ENCODE measurements at places on chromosomes 2 and 18.

GRCh38 chr18:57085371-57085770, 61.5 kb upstream of the BOD1L2 start:
- no peak for DNase-seq

- DNase-seq: no peak
Measured at GRCh38 chr2:128329607-128330006, 10.9 kb upstream of the HS6ST1 start.

DNA sequence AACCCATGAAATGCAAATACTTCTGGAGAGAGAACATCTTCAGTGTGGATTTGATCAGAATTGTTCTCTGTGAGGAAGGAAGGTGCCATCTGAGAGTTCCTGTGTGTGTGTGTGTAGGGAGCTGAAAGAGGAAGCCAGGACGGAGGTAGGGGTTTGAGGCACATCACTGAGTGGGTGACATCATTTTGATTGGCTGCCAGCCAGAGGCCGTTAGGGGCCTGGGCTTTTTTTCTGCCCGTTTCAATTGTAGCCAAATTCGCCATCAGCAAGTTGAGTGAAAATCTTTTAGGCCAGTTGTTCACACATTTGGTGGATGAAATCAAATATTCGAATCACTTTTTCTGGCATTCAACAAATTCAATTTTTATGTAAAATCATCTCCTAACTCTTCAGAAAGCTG, 48.9 kb downstream of the TSN start:
- DNase-seq: no peak

GRCh38 chr18:21894619-21895367, 154.2 kb downstream of the MIB1 start:
- no peak for DNase-seq

DNA sequence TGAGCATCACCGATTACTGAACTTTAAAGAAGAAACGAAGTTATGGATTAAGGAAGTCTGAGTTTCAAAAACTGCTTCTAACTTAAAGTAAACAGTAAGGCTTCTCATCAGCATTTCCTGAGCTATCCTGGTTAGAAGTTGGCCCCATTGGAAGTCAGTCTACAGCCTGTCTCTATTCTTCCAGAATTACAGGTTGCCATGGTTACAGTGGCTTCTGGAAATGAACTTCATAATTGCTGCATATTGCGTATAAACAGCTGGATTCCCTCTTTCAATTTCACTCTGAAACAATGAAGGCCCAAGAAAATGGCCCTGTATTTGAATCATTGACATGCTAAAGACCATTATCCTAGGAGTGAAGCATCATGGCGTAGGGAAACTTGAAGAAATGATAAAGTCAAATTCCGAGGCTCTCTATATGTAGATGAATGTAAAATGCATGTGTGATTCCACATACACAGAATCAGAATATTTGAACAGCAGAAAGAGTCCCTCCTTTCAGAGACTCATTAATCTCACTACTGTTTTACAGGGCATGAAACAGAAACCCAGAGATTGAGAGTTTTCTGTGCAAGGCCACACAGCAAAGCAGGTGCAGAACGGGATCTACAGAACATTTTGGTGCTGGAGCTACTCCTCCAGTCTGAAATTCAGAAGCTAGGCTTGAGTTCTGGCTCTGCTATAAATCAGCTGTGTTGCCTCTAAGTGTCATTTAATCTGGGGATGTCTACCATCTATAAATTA, 856.4 kb upstream of the CELF4 start:
- no peak for DNase-seq

DNA sequence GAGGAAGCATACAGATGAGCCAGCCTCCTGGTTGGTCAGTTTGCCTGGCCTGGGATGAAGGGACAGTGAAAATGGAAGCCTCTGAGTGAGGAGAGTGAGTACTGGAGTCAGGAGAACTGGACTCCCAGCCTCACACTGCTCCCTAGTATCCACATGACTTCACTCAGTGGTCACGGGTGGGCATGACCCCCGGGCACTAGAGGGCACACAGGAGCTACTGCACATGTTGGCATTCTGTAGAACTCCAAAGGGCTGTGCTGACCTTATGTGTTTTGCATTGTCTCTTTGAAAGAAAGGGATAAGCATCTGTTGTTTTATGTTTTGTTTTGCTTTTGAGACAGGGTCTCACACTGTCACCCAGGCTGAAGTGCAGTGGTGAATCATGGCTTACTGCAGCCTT, 23.7 kb downstream of the NCAPH start:
- peak; percentile 22 for DNase-seq

DNA sequence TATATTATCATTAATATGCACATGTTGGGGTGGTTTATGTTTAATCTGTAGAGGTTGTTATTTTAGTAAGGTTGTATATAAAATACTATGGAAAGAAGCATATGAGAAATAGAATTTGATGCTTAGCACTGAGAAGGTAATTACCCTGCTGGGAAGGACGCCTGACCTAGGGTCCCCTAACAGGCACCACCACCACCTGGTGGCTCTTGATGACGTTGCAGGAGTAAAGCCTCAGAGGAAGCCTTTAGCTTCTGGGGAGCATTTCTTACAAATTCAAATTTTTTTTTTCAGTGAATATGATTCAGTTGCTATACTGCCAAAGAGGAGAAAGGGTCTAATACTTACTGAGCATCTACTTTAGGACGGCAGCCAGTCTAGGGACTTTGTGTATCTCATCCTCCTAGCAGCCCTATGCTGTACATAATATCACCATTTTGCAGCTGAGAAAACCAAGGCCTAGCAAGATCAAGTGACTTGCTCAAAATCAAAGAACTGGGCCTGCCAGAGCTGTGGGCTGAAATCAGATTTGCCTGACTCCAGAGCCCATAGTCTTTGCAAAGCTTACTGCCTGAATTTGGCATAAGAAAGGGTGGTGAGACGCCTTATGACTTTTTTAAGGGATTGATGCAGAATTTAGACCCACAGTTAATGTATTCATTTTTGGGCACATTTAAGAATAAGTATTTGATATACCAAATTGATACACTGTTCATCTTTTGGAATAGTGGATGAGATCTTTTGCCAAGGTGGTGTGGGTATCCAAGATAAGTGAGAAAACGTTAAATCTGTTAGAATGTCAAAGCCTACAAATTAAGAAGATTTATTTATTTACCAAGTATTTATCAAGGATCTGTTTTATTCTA, 78.8 kb upstream of the GAREM1 start:
- DNase-seq: peak; percentile 11

- DNase-seq: no peak
Measured at GRCh38 chr18:8780227-8780626, 74.9 kb downstream of the MTCL1 start.

DNA sequence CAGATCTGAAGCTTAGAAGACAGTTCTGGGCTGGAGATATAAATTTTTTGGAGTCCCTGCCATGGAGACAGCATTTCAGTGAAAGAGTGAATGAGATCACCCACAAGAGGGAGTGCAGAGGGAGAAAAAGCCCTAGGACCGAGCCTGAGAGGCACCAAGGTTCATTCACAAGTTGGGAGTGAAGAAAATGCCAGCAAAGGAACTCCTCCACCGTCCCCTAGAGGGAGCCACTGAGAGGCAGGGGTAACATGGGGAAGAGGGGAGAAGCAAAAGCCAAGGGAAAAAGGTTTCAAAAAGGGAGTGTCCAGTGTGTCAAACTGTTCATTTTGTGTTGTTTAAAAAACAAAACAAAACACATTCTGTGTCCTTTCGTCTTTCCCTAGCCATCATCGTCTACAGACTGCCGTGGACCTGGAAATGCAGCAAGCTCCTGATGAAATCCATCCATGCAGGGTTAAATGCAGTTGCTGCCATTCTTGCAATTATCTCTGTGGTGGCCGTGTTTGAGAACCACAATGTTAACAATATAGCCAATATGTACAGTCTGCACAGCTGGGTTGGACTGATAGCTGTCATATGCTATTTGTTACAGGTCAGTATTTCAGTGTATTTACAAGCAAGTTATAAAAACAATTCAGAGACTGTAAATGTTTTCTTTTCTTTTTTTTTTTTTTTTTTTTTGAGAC, 19.1 kb downstream of the CYBRD1 start:
- DNase-seq: no peak

DNA sequence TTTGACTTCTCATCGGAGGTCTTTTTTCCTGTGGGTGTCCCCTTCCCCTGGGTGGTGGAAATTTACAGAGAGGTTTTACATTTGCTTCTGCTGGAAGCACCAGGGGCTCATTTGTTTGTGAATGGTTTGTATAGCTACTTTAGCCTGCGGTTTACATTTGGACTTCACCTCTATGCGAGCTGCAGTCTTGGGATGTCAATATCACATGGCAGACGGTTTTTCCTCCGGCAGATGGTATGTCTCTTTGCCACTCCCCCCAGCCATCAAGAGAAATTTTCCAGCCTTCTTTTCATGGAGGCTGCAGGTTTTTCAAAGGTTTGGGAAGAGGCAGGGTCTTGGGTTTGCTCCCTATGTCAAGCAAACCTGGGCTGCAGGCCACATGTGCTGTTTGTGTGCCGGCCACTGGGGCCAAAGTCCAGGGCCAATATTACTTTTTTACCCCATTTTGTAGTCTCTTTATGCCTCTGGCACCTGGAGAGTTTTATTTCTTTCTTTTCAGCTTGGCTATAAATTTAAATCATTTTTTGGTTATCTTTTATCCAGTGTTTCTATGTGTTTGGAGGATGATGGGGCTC, 23.9 kb upstream of the BOD1L2 start:
- no peak for DNase-seq

DNA sequence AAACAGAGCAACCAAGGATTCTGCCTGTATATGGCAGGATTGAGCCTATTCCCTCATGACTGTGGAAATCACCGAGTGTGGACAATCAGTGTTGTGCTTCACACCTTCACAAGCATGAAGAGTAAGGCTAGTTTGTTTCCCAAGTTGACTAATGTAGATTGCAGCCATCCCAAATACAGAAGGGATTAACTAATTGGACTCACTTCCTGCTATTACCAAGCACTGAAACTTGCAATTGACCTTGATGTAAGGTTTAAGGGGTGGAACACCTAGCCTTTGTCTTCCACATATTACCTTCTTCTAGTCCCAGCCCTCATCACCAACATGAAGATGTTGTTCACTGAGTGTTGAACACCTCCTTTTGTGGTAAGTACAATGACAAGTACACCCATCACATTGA, 120.9 kb upstream of the RND3 start:
- DNase-seq: no peak

DNA sequence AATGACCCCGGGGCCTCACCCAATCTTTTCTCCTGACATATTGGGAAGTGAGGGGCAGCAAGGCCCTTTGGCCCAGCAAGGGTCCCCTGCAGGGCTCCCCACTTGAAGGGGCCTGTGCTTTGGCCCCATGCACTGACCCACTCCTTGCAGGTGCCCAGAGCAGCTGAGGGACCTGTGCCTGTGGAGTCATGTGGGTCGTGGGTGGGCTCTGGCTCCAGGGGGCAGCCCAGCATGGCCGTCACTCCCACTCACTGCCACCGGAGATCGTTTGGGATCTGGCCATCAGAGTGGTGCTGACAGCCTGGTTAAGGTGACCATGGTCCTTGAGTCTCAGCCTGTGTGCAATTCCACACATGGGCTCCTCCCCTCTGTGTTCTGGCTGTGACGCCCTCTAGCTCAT, 31.7 kb upstream of the APCDD1 start:
- DNase-seq: no peak

- no peak for DNase-seq
Measured at GRCh38 chr2:40240070-40240469, 211.8 kb downstream of the SLC8A1 start.

- no peak for DNase-seq
Measured at GRCh38 chr18:58057291-58057965, 13.4 kb downstream of the NEDD4L start.

- DNase-seq: no peak
Measured at GRCh38 chr2:223114170-223114569, 62.2 kb downstream of the KCNE4 start.

DNA sequence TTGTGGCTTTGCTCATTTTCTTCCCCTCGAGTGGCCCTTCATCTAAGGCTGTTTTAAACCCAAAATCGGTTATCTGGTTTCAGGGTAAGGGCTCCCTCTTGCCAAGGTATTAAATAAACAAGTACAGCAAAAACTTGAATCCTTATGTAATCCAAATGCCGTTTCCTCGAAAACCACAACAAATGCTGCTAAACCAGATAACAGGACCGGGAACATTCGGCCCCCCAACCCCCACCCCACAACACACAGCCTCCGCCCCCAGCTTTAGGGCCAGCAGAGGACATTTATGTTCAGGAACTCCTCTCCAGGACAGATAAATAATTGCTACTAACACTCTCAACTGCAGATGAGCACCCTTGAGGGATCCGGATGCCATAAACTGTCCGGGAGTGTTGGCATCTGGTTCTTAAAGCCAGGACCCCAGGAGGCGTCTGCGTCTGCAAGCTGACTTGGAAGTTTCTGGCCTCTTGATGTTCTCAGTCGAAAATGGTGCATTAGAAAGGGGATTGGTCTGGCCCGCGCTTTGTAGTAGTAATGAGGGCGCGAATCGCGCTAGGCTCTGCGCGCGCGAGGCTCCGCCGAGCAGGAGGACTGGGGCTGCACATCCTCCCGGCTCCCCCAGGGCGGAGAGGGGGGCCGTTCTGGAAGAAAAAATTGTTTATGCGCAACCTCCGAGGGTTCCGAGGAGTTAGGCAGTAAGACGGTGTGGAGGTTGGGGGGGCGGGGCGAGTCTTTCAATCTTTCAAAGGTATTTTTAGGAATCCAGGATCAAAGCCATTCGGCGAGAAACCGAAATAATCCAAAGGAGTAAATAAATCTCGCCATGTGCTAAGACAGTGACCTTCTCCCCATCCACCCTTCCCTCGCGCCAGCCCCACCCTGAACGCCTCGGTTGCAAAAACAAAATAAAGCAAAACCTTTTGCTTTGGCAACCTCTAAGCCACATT, 3.9 kb upstream of the ID2 start:
- DNase-seq: no peak

- DNase-seq: no peak
Measured at GRCh38 chr2:54420524-54421172, 35.5 kb upstream of the SPTBN1 start.

GRCh38 chr18:43563780-43564179, 286.5 kb upstream of the SYT4 start:
- DNase-seq: no peak

DNA sequence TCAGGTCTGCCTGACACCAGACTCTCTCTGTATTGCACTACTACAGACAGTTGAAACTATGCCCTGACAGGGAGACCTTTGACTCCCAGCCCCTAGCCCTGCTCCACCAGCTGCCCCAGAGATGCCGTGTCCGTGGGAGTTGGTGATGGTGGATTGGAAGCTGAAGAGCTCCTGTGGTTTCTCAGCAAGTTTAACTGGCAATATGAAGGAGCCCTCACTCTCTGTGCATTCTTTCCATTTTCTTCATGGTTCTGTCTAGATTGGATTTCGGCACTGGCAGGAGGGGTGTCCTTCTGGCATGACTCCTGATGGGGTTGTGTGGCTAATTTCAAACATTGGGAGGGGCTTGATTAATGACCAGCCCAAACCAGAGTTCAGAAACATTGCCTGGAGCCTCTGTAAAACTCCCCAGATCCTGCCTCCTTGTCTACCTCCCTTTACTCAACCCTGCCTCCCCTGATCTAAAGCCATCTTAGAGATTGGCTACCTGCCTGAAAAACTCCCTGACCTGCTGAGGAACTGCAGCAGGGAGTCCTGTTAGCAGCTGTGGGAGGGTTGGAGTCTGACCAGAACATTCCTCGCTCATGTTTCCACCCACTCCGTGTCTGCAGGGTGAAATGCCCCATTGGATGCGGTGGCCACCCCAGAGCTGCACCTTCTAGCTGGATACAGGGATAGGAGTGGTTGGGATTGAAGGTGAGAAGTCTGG, 206.9 kb upstream of the SPRED2 start:
- DNase-seq: no peak

GRCh38 chr18:79393181-79393634, 2.5 kb upstream of the NFATC1 start:
- DNase-seq: no peak

GRCh38 chr2:230681171-230681545, 31.5 kb upstream of the CAB39 start:
- DNase-seq: no peak

- DNase-seq: no peak
Measured at GRCh38 chr2:159297042-159297707, 10.7 kb upstream of the WDSUB1 start.

All from activated T-helper 9 cell treated with anti-CD3 and anti-CD28 coated beads, Interleukin-2, amount 50 U/mL, for 16 hours (primary cell).